ENCODE measurements at places on chromosomes 2 and 18.
A peak's percentile ranks its signal among the peaks of the same experiment; 100 is the strongest.

DNA sequence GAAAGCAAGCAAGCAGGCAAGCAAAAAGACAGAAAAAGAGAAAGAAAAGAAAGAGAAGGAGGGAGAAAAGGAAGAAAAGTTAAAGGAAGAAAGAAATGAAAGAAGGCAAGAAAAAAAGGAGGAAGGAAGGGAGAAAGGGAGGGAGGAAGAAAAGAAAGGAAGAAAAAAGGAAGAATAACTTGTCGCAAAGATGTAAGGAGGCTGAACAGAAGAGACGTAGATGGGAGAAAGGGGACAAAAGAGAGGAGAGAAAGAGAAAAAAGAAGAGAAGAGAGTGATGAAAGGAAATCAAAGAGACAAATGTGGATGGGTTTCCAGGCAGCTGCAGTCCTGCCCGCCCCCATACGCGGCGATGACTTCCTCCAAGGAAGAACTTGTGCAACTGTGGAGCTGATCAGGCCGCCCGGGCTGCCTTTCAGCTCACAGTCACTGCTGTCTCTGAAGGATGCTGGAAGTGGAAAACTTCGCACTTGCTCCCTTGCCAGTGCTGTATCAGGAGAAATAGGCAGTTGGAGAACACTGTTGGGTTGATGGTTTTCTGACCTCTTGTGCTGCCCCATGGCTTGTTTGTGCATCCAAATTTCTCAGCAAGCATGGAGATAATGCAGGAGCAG lies 52.9 kb downstream of the TRIB2 start:
- DNase-seq, result peak; percentile 48

- no peak for DNase-seq
Measured at GRCh38 chr2:232321156-232321816, 57.3 kb upstream of the ALPP start.

- no peak for DNase-seq
Measured at GRCh38 chr2:231379266-231380215, 16.0 kb upstream of the B3GNT7 start.

DNA sequence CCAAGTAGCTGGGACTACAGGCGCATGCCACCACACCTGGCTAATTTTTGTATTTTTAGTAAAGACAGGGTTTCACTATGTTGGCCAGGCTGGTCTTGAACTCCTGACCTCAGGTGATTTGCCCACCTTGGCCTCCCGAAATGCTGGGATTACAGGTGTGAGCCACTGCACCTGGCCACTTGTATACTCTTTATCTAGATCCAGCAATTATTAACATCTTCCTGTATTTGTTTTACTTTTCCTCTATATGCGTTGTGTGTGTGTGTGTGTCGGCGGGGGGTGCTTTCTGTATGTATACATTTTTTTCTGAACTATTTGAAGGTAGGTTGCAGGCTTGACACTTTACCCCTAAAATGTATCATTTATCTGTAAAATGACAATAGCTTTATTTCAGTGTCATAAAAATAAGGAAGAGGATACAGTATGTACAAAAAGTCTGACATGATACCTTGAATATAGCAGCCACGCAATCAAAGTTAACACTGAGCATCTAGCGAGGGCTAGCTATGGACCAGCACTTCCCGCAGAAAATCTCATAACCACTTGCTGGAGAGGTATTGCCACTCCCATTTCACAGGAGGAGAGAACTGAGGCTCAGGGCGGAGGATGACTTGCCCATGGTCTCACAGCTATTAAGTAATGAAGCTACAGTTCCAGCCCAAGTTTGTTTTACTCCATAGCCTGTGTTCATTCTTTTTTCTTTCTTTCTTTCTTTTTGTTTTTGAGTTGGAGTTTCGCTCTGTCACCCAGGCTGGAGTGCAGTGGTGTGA lies 251.3 kb downstream of the MYCN start:
- DNase-seq, result no peak

DNA sequence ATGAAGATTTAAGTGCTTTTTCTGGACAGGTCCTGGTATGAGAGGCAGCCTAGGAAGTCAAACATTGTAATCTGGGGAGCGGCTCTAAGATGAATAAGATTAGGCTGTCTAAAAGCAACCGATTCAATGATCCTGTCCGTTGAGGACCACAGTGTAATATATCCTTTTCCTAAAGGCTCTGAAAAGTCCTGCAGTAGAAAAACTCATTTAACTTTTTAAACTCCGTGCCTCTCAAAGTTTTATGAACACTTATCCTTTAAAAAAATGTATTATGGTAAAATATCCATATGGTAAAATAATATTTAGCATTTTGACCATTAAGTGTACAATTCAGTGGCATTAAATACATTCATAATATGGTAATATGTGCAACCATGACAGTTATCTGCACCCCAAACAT lies 39.8 kb downstream of the ATOH8 start:
- DNase-seq, result no peak

- DNase-seq, result no peak
Measured at GRCh38 chr2:138559641-138560040, 58.1 kb downstream of the SPOPL start.

- DNase-seq, result peak; percentile 95
Measured at GRCh38 chr2:101638181-101638711, 59.3 kb upstream of the MAP4K4 start.

- DNase-seq, result no peak
Measured at GRCh38 chr2:133936096-133936495, 317.8 kb upstream of the MGAT5 start.

GRCh38 chr2:24183366-24184069 lies 8.7 kb downstream of the FAM228A start:
- DNase-seq, result no peak

GRCh38 chr2:159515441-159515840 lies 100.9 kb downstream of the BAZ2B start:
- peak; percentile 42 for DNase-seq

GRCh38 chr18:80243204-80243603 lies 4.1 kb downstream of the PARD6G start:
- no peak for DNase-seq

DNA sequence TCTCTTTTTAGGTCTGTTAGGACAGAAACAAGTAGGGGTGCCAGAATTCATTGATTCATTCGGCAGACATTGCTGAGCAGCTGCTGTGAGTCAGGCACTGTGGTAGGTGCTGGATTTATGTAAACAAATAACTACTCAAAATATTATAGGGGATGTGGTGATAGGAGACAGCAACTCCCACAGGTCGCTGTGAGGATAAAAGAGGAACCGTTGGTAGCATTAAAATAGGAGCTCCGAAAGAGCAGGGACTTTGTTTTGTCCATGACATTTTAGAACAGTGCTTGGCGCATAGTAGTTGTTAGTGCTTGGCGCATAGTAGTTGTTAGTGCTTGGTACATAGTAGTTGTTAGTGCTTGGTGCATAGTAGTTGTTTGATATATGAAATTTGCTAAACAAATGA lies 29.2 kb downstream of the ATP6V1C2 start:
- no peak for DNase-seq

- DNase-seq, result peak; percentile 29
Measured at GRCh38 chr2:37085731-37086147, 1.4 kb downstream of the GPATCH11 start.

DNA sequence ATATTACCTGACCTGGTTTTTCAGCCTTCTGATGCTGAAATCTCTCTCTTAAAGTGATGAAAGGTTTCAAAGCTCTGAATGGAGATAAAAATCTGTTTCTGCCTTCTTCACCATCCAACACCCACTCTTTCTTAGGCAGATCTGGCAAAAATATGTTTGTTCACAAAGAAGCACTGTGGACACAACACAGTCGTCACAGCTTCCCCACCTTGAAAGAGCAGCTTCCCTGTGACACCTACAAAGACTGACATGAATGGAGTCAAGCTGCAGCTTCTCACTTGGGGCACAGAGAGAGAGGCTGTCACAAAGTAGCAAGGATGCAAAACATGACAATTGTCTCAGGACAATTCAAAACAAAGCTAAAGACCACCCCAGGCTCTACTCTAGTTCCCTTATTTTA lies 86.5 kb downstream of the ICOS start:
- DNase-seq, result no peak

DNA sequence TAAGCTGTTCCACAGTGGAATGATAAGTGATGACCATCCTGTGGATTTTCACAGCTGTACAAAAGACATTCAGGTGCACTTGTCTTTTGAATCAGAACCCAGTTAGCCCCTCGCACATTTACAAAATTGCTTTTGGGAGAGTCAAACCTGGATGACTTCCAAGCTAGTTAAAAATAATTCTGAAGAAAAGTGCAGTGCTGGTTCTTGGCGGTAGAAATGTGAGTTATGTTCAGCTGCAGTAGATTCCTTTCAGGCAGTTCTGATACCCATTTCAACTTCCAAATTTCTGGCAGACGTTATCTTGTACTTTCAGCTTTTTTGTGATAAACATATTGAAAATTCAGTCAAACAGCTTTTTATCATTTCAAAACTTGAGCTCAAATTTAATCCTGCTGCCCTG lies 324.7 kb downstream of the NRXN1 start:
- DNase-seq, result no peak

DNA sequence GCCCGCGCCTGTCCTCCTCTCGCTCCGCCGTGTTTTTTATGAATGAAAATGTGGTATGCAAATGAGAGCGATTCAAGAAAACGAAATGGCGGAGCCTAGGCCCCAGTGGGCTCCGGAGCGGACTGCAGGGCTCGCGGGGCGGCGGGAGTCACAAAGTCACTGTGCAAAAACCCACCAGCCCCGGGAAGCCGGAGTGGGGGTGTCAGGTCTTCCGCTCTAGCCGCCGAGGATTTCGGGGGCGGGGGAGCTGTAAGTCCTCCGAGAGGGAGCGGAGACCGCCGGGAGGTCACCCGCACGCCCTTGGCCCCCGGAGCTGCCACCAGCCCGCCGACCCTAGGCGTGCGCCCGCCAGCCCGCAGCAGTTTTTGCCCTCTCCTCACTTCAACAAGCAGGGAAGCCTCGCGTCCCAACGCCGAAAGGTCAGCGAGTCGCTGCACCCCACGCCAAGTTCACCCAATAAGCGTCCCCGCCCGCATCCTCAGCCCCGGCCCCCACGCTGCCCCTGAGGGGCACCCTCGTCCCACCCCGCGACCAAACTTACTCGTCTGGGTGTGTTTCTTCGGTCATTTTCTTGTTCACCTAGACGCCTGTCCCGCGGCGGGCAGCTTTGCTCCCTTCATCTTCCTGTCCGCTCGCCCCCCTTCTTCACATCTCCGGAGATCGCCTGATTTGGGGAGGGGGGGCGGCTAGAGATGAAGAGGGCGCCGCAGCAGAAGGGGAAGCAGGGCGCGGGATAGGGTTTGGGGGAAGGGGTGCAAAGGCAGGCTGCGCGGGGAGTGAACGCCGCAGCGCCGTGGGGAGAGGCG lies 775 bp downstream of the SPRED2 start:
- peak; percentile 39 for DNase-seq

- peak; percentile 24 for DNase-seq
Measured at GRCh38 chr2:64594226-64594989, 59.3 kb downstream of the SERTAD2 start.

GRCh38 chr2:12726271-12726670 lies 9.5 kb downstream of the TRIB2 start:
- no peak for DNase-seq

GRCh38 chr2:201378496-201379397 lies 21.6 kb upstream of the FLACC1 start:
- no peak for DNase-seq

GRCh38 chr2:232431705-232432590 lies 24.0 kb upstream of the ALPI start:
- DNase-seq, result no peak

DNA sequence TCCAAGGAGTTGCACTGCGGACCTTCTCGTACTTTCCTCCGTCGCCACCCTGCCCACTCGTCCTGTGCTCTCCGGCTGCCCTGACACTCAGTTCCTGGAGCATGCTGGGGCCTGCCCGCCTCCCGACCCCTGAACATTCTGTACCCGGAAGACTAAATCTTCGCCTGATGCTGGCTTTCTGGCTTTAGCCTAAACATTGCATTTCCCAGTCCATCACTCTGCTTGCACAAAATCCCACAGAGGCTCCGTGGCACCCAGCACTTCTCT lies 550 bp upstream of the SFXN5 start:
- DNase-seq, result peak; percentile 2

- no peak for DNase-seq
Measured at GRCh38 chr2:36376992-36377738, 21.6 kb downstream of the CRIM1 start.

- DNase-seq, result no peak
Measured at GRCh38 chr2:115542331-115542730, 1099.9 kb downstream of the DPP10 start.

- DNase-seq, result no peak
Measured at GRCh38 chr2:121008975-121009374, 273.3 kb downstream of the GLI2 start.

- no peak for DNase-seq
Measured at GRCh38 chr18:77619525-77619924, 369.9 kb downstream of the GALR1 start.

- peak; percentile 98 for DNase-seq
Measured at GRCh38 chr2:177281400-177282180, 17.1 kb upstream of the NFE2L2 start.

DNA sequence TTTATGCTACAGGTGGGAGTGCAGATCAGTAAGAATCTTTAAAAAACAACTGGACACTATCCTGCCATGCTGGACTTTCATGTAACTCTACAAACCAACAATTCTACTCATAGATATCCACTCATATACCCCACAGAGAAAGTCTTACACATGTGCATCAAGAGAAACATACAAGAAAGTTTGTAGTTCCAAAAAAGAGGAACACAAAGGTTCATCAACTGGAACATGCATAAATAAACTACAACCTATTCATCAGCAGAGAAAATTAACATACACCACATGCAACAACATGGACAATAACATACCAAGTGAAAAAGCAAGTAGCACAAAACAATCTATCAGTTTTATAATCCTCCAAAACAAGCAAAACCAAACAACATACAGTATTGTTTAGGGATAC lies 17.0 kb downstream of the TCF4 start:
- no peak for DNase-seq

- DNase-seq, result no peak
Measured at GRCh38 chr2:941871-942270, 8.8 kb upstream of the SNTG2 start.

DNA sequence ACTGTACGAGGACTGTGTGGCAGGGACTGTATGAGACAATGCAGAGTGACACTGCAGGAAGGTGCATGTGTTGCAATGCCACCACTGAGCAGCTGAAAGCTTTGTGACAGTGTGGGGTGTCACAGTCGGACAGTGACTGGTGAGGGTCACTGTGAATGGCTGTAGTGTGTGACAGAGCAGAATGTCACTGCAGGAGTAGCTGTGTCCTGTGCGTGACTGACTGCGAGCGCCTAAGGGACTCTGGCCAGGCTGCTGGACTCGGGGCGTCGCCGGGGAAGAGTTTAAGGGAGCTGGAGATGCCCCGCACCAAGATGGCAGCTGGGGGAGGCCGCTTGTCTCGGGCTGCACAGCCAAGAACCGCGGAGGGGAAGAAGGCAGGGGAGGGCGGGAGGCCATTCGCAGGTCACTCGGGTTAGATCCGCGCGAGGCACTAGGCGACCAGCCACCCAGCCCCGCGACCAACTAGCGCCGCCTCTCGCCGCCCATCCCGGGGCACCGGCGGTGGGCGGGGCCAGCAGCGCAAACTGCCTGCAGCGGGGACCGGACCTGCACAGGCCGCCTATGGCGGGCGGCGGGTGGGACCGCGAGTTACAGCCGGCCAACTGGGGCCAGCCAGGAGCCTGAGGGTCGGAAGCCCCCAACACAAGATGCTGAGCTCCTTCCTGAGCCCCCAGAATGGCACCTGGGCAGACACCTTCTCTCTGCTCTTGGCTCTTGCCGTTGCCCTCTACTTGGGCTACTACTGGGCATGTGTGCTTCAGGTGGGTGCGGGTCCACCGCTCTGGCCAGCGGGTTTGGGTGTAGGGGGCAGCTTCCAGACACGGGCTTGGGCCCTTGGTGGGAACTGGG lies at the start of gene ABHD1:
Gene ABHD1, plus strand, starts transcription at position 514 of the 849 bp plus-strand sequence. Its CDS starts 134 bp downstream, at position 648.
- DNase-seq, result peak; percentile 38
